ENCODE measurements at places on chromosomes 3 and 15. TPM values are rescaled to one million over a fixed set of nuclear protein-coding genes. Genes with fewer than 3 reads are reported as not detected.

DNA sequence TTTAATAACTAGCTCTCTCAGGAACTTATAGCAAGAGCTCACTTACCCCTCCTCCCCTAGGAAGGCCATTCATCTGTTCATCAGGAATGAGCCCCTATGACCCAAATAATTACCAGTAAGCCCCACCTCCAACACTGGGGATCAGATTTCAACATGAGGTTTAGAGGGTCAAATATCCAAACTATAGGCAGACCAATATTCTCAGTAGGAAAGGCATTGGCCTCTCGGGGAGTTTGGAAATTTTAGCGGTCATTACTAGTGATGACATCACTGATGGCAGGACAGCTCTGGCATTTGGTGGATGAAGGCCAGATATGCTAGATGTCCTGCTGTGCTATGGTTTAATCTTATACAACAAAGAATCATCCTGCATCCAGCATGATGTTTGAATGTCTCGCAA, 15.2 kb upstream of the CD47 start:
- no peaks in the 10 kb centered on the region for H3K27me3 ChIP-seq
- no peak for DNase-seq
- no peaks in the 10 kb centered on the region for H3K36me3 ChIP-seq
- no peak overlapping the region for H3K4me3 ChIP-seq

GRCh38 chr3:112685420-112685819, 44.5 kb upstream of the CCDC80 start:
- H3K27me3 ChIP-seq, result no peaks in the 10 kb centered on the region
- H3K27ac ChIP-seq, result no peak overlapping the region
- no peak overlapping the region for H3K4me3 ChIP-seq
- no peaks in the 10 kb centered on the region for H3K36me3 ChIP-seq
- peaks cover 8% of the 10 kb centered on the region for H3K4me1 ChIP-seq

DNA sequence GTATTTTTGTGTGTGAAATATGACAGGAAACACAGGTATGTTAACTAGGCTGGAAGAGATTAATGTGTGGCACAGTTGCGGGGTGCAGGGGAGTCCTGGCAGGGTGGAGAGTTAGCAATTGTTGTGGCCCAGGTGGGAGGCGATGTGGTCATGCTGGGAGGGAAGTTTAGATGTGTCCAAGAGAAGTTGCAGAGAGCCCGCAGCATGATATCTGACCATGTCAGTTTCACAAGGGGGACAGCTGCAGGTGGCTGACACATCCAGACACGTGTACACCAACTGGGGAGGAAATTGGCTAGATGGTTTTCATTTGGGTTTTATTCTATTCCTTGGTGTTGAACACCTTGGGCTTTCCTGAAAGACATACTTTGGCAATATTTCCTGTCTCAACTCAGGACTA, 172.8 kb upstream of the RGMA start:
- no peaks in the 10 kb centered on the region for H3K36me3 ChIP-seq
- no peak overlapping the region for H3K27ac ChIP-seq
- DNase-seq, result no peak
- H3K4me3 ChIP-seq, result no peak overlapping the region
- no peaks in the 10 kb centered on the region for H3K27me3 ChIP-seq

THAP10 gene
- not detected for total RNA-seq

DNA sequence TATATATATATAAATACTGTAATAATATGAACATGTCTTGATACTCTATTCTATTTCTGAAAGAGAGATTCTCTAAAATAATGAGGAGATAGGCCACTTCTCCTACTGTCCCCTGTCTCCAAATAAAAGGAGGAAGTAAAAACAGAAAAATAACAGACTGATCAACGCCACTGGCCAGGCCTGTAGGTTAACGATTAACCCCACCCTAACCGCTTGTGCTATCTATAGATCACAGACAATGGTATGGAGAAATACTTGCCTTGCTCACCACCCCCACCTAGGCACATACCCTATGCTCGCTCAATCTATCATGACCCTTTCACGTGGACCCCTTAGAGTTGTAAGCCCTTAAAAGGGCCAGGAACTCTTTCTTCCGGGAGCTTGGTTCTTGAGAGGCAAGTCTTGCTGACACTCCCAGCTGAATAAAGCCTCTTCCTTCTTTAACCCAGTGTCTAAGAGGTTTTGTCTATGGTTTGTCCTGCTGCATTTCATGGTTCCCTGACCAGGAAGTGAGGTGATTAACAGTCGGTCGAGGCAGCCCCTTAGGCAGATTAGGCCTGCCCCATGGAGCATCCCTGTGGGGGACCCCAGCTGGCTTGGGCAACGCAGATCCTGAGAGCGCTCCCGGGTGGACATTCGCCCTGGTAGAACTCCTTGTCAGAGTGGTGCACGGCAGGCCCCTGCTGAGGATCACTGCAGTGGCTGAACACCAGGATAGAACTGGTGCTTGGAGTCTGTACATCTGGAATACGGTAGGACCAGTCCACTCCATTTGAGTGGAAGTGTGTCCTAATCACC, 521.8 kb upstream of the CNTN3 start:
- H3K36me3 ChIP-seq, result no peaks in the 10 kb centered on the region
- H3K4me1 ChIP-seq, result no peaks in the 10 kb centered on the region
- H3K27ac ChIP-seq, result no peak overlapping the region
- H3K27me3 ChIP-seq, result no peaks in the 10 kb centered on the region
- no peak overlapping the region for H3K4me3 ChIP-seq
- DNase-seq, result no peak

HCLS1 gene
- 340 TPM for total RNA-seq

DNA sequence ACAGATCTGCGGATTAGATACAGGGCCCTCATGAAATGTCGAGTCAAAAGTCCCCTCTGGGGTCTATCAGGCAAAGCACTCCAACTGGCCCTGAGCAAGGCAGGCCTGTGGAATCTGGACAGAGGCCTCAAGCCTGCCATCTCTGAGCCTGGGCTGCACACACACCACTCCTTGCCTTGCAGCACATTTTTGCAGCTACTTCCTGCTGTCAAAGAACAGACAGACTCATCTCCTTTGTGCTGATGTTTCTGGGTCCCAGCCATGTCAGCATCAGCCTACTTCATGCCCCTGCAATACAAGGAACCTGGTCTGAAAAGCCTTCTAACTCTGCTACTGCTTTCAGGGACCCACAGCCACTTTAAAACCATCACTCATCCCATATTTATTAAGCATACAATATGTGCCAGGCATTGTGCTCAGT, 60.6 kb upstream of the IL12A start:
- no peak overlapping the region for H3K27ac ChIP-seq
- DNase-seq, result no peak
- no peaks in the 10 kb centered on the region for H3K4me1 ChIP-seq

DNA sequence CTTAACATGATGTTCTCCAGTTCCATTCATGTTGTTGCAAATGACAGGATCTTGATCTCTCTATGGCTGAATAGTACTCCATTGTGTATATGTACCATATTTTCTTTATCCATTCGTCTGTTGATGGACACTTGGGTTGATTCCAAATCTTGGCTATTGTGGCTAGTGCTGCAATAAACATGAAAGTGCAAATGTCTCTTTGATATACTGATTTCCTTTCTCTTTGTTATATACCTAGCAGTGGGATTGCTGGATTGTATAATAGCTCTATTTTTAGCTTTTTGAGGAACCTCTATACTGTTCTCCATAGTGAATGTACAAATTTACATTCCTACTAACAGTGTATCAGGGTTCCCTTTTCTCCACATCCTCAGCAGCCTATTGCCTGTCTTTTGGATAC, 5.9 kb upstream of the RBP2 start:
- no peak overlapping the region for H3K4me3 ChIP-seq
- no peak for DNase-seq
- H3K27ac ChIP-seq, result no peak overlapping the region

IFT80 gene
- total RNA-seq, result 34.9 TPM

ALPK3 gene
- total RNA-seq, result 0.11 TPM

DNA sequence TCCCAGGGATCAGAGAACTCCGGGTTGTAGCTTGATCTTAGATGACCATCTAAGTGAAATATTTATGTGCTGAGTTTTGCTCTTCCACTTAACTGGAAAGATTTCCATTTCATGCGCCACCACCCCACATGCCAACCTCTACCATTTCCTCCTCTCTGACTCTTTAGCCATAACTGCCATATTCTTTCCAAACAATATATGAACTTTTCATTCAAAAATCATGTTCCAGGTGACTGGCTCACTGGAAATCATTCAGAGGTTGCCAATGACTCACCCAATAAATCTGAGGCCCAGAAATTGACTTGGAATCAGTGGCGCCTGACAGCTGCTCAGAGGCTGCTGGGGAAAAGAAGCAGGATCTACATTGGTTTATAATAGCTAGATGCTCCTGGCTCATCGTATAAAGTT, 31.6 kb upstream of the FAM174B start:
- H3K27me3 ChIP-seq, result peaks cover 14% of the 10 kb centered on the region
- peaks cover 19% of the 10 kb centered on the region for H3K36me3 ChIP-seq
- H3K4me3 ChIP-seq, result no peak overlapping the region
- no peak overlapping the region for H3K27ac ChIP-seq
- DNase-seq, result no peak

- H3K36me3 ChIP-seq, result peaks cover 6% of the 10 kb centered on the region
- H3K4me1 ChIP-seq, result no peaks in the 10 kb centered on the region
- H3K27me3 ChIP-seq, result peaks cover under 1% of the 10 kb centered on the region
- no peak overlapping the region for H3K27ac ChIP-seq
Observed at GRCh38 chr3:37932505-37932904, 58.1 kb upstream of the VILL start.

GRCh38 chr15:81572190-81572589, 198.2 kb upstream of the TMC3 start:
- H3K4me3 ChIP-seq, result no peak overlapping the region
- peaks cover 33% of the 10 kb centered on the region for H3K27me3 ChIP-seq
- no peak for DNase-seq
- H3K27ac ChIP-seq, result no peak overlapping the region
- H3K36me3 ChIP-seq, result no peaks in the 10 kb centered on the region
